ENCODE measurements at places on chromosomes 7 and 10.

GRCh38 chr10:55214608-55215007 lies 413.6 kb upstream of the PCDH15 start:
- DNase-seq: no peak

- no peak for DNase-seq
These were observed 21.3 kb upstream of the CACUL1 start for GRCh38 chr10:118776033-118776432.

DNA sequence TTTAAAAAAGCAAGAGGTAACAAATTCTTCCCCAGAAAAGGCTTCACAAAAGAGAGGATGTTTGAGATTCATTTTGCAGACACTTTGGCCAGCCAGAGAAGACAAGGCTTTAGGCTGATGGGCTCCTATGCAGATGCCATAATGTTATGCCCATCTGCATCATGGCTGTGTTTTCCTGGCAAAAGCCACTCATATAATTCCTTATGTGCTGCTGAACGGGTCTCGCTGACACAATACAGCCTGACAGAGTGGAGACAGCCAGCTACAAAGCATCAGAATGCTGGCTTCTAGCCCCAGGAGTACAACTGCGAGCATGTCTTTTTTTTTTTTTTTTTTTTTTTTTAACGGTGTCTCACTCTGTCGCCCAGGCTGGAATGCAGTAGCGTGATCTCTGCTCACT lies 1157.4 kb upstream of the AUTS2 start:
- DNase-seq: no peak

DNA sequence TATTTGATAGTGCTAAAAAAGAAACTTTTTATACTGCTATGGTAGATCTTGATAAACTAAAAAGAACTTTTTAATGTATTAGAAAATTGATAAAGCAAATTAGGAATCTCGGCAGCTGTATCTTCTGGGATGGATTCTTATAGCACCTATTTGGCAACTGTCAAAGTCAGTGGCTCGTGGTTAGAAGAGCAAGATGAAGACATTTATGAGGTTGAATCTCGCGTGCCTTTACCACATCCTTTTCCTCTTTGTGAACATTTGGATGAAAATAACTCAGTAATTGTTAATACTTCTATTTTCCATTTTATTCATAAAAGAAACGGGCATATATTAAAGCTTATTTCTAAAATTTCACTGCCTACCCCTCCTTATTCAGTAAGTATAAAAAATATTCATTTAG lies 76.2 kb downstream of the CYP51A1 start:
- DNase-seq: no peak

GRCh38 chr7:34091321-34091917 lies 186.1 kb downstream of the BMPER start:
- no peak for DNase-seq

DNA sequence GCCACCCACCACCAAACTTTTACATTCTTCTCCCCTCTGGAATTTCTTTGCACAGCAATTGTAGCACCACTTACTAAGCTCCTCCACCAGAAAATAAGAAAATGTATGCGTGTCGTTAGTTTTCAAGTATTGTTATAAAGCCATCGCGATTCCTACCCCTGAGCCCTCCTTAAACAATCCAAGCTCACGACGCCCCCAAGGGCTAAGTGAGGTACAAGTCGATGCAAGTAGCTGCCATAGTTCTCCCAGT lies 1.3 kb downstream of the FRAT2 start:
- DNase-seq: no peak

GRCh38 chr7:117157241-117158209 lies 165.3 kb downstream of the WNT2 start:
- DNase-seq: no peak

DNA sequence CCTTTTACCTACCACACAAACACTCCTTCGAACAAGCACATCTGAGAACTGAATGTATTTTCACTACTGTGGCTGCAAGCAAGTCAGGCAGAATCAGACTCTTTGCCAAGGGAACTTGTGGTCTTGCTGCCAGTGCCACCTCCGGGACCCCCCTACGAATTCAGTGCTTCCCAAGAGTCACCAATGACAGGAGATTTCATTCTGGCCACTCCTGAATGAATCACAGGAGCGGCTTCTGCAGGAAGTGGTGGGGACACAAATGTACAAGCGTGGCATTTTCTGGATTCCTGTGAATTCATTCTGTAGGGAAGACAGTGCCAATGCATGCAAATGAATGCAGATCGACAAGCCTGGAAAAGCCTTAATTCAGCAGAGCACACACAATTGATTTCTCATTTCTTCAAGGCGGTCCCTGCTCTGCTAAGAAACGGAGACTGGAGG lies 161.2 kb downstream of the CAMK1D start:
- DNase-seq: no peak

DNA sequence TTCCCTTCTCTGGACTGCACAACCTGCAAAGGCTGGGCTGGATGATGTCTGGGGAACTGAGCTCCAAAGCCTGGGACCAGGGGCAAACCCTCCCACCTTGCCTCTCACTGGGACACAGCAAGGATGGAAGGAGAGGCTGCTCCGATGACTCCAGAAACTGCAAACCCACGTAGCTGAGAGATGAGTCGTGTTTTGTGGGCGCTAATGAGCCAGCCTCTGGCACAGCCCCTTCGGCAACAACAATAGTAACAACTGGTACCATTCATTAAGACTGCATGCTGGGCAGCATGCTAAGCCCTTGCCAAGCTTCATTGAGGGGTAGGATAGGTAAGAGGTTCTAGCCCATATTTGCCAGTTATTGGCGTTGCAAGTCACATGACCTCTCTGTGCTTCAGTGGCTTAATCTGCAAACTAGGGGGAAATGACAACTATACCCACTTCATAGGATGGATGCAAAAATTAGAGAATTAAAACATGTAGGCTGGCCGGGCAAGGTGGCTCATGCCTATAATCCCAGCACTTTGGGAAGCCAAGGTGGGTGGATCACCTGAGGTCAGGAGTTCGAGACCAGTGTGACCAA lies 145.9 kb downstream of the SH3PXD2A start:
- DNase-seq: no peak

DNA sequence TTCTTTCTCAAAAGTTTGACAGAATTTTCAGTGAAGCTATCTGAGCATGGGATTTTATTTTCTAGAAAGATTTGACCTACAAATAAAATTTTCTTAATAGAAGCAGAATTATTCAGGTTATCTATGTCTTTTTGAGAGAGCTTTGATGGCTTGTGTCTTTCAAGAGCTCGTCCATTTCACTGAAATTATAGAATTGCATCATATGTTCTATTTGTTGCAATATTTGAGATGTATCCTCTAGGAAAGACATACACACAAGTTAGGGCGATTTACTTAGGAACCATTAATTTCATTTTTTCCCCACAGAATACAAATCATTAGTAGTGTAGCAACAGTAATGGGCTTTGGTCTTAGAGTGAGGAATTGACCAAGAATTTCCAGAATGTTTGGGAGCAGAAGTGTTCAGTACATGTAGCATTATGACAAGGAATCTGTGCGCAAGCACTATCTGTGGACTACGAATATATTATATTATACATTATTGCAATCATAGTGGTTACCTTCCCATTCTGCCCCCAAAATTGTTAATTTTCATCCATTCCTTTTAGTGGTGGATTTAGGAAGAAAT lies 12.8 kb upstream of the COL17A1 start:
- DNase-seq: no peak

DNA sequence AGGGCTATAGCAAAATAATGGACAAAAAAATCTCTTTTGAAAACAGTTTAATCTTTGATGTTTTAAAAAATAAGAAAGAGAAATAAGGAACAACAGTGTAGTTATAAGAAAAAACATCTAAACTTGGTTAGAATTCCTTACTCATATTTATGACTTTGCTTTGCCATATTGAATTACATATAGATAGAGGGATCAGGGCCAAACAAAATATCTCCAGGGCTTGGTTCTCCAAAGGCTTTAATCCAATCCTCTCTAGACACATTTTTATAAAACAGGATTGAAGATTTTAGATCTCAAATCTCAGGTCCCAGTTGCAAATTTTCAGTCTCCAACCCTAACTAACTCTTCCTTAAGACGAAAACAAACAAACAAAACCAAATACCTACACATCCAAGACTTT lies 72.6 kb upstream of the RHOBTB1 start:
- DNase-seq: no peak

DNA sequence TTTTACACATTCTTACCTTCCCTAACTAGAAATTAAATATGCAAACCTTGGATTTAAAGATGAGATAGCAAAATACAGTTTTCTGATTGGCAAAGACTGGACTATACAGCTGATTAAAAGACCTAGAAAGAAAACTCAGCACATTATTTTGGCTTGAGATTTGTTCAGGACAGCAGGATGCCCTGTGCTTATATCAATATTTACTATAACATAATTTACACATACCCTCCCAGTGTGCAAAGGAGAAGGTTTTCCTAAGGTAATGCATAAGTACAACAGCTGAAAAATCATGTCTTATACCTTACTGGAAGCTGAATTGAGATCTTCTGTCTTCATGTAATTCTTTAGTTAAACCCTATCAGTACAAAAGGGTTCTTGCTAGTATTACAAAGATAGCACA lies 458.6 kb downstream of the PARD3 start:
- no peak for DNase-seq

DNA sequence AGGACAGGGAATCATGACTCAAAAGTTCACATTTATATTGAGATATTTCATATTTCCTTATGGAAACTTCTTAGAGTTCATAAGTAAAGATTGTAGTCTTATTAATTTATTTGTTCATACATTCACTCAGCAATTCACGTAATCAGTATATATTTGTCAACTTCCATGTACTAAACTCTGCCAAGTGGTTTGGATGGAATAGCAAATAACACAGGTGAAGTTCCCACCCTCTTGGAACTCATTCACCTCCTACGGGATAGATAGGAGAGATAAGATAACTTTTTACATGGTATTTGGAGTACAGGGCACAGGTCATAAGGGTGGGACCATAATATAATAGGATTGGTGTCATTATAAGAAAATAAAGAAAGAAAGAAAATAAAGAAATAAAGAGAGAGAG lies 234.0 kb downstream of the CDC14C start:
- no peak for DNase-seq

DNA sequence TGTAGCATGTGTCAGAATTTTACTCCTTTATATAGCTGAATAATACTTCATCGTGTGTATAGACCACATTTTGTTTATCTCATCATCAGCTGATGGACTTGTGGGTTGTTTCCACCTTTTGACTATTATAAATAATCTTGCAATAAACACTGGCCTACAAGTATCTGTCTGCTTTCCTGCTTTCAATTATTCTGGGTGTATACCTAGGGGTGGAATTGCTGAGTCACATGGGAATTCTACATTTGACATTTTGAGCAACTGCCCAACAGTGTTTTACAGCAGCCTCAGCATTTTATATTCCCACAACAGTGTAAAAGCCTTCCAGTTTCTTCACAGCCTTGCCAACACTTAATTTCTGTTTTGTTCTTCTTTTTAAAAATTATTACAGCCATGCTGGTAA lies 200.3 kb upstream of the PRSS1 start:
- DNase-seq: no peak

DNA sequence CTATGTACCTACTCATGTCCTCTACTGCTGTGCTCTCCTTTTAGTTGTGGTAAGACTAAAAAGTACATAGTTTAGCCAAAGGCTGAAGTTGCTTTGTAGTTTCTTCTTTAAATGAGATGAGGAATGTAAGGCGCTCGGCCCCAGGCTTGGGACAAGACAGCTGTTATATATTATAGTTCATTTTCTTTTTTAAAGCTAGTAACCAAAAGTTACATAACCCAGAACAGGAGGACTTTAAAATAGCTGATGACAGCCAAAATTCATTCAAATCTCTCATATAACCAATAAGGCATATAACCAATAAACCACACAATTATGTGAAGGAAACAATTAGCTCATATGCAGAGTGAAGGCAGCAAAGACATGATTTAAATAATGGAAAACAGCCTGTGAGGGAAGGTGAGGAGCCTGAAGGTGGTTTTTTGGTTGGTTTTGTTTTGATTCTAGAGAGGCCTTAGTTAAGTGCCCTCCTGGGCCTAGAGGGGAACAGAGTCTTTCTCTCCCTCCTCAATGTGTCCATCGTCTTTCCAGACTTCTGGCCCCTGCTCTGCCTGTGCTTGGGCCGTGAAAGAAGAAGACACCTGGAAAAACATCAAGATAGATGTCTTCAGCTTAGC lies 35.8 kb downstream of the SLC26A4 start:
- no peak for DNase-seq

GRCh38 chr7:104207731-104208420 lies at the start of gene ORC5:
Gene ORC5, minus strand, starts transcription at chr7:104208013. Its CDS starts 109 bp downstream, at chr7:104207904.
- peak; percentile 81 for DNase-seq

DNA sequence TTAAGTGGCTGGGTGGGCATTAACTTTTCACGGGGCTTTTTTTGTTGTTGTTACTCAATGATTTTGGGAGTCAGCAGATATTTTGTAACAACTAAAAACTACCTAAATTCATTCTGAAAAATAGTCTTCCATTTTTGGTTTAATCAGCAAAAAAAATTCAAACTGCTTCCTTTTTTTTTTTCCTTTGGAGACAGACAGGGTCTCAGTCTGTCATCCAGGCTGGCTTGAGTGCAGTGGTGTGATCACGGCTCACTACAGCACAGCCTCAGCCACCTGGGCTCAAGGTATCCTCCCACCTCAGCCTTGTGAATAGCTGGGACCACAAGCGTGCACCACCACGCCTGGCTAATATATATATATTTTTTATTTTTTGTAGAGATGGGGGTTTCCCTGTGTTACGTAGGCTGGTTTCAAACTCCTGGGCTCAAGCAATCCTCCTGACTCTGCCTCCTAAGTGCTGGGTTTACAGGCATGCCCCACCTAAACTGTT lies 36.5 kb downstream of the SKIDA1 start:
- DNase-seq: no peak

DNA sequence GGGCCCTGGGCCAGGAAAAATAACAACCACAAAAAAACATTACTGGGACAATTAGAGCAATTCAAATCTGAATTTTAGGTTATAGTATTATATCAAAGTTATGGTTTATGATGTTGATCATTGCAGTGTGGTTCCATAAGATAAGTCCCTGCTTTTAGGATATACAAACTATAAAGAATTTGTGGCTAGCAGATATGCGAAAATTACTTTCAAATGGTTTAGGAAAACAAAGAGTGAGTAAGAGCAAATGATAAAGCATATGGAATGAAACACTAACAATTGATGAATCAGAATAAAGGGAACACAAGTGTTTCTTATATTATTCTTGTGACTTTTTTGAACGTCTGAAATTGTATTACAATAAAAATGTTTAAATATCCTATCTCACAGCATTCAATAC lies 64.4 kb upstream of the HECTD2 start:
- DNase-seq: no peak

DNA sequence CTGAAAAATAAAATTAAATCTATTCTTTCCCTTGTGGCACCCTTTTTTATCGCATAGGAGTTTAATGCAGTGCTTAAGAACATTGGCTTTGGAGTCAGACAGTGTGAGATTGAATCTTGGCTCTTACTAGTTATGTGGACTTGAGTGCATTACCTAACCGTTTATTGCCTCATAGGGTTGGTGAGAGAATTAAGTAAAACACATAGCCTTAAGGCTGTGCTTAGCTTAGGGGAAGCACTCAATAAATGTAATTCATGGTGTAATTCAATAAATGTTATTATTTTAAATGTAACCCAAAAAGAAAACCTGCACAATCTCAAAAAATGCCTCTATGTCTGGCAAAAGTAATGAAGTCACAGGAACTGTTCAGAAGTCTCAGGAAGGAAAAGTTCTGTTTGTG lies 2.7 kb downstream of the STK17A start:
- no peak for DNase-seq
